Endodermal cell (in vitro differentiated cells): ENCODE measurements at places on chromosomes 11 and 22. TPM values are rescaled to one million over a fixed set of nuclear protein-coding genes. Genes with fewer than 3 reads are reported as not detected.

The ESRRA gene
- total RNA-seq: 31.8 and 34.5 TPM in 2 replicates

The ENTHD1 gene
- not detected in 2 replicates for total RNA-seq

The DEFB131B gene
- not detected in 2 replicates for total RNA-seq

The KCNK4 gene
- 0.21 to 0.23 TPM in 2 of 3 replicates, not detected in the other for total RNA-seq

The SF3B2 gene
- total RNA-seq: 243 to 254 TPM (median 251 TPM) in 3 replicates

The TP53AIP1 gene
- not detected in 3 replicates for total RNA-seq

- H3K27ac ChIP-seq: no peak overlapping the region
- H3K4me3 ChIP-seq: no peak overlapping the region
Measured at GRCh38 chr11:19938866-19939265, 221.4 kb downstream of the DBX1 start.

DNA sequence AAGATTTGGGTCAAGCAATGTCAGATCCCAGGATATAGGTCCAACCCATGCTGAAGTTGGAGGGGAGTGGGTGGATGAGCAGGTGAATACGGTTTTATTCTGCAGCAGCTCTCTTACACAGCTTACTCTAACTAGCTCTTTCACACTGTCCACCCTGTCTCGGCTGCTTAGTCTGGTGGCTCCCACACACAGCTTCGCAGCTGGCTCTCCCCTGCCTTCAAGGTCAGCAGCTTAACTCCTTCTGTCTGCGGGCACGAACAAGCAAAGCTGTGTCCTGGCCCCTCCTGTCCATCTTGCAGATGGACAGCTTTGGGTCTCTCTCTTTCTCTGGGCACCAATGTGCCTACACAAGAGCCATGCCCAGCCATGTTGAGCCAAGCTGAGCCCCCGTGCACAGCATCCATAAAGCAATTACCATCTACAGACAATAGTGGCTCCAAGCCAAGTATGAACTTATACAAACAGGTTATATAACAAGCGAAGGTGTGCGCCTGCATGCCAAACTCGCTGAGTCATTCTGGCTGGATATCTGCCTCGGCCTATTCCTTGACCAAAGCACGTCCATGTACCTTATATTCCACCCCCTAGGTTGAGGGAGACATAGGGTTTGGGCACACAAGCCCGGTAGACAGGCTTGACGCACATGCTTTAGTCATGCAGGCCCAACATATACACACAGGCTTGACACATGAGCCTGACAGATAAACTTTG, 1307.8 kb upstream of the RAG2 start:
- DNase-seq: no peak
- H3K36me3 ChIP-seq: no peaks in the 10 kb centered on the region
- no peak overlapping the region for H3K4me3 ChIP-seq
- no peaks in the 10 kb centered on the region for H3K27me3 ChIP-seq

DNA sequence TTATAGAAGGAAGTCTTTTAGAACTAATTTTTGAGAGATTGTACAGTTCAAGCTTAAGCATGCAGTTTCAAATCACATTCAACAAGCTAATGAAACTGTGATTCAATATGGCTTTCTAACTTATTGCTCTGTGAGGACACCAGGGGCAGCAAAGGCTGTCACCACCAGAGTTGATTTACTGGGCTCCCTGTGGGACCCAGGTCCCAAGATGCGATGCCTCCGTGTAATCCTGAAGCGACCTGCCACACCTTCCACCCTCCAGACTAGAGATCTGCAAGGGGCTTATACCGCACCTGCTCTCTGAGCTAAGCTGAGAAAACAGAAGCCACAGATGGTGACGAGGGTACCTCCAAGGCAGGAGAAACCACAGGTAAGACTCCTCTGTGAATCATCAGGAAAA, 918 bp upstream of the OR51Q1 start:
- H3K4me1 ChIP-seq: peaks cover 8% of the 10 kb centered on the region
- DNase-seq: peak; percentile 62
- H3K4me3 ChIP-seq: no peak overlapping the region
- no peaks in the 10 kb centered on the region for H3K27me3 ChIP-seq
- no peaks in the 10 kb centered on the region for H3K36me3 ChIP-seq
- no peak overlapping the region for H3K27ac ChIP-seq

- H3K36me3 ChIP-seq: no peaks in the 10 kb centered on the region
- no peak overlapping the region for H3K27ac ChIP-seq
- no peak for DNase-seq
- no peaks in the 10 kb centered on the region for H3K27me3 ChIP-seq
Measured at GRCh38 chr22:45478108-45478771, 24.4 kb upstream of the FBLN1 start.

GRCh38 chr22:24225951-24226350, 18.9 kb downstream of the GGT5 start:
- H3K4me1 ChIP-seq: no peaks in the 10 kb centered on the region
- H3K36me3 ChIP-seq: no peaks in the 10 kb centered on the region
- H3K27me3 ChIP-seq: no peaks in the 10 kb centered on the region
- H3K4me3 ChIP-seq: no peak overlapping the region

- H3K27me3 ChIP-seq: no peaks in the 10 kb centered on the region
Measured at GRCh38 chr11:128502726-128503125, 84.6 kb downstream of the ETS1 start.

GRCh38 chr11:102117472-102118113, 7.3 kb downstream of the YAP1 start:
- no peak overlapping the region for H3K27ac ChIP-seq
- H3K27me3 ChIP-seq: no peaks in the 10 kb centered on the region
- peak overlapping the region; percentile 76 for H3K4me3 ChIP-seq
- peaks cover 43% of the 10 kb centered on the region for H3K36me3 ChIP-seq
- H3K4me1 ChIP-seq: peaks cover 36% of the 10 kb centered on the region

GRCh38 chr11:30956751-30957150, 370.6 kb upstream of the MPPED2 start:
- peak overlapping the region; percentile 24 for H3K4me3 ChIP-seq
- no peaks in the 10 kb centered on the region for H3K36me3 ChIP-seq
- no peak overlapping the region for H3K27ac ChIP-seq
- DNase-seq: no peak

DNA sequence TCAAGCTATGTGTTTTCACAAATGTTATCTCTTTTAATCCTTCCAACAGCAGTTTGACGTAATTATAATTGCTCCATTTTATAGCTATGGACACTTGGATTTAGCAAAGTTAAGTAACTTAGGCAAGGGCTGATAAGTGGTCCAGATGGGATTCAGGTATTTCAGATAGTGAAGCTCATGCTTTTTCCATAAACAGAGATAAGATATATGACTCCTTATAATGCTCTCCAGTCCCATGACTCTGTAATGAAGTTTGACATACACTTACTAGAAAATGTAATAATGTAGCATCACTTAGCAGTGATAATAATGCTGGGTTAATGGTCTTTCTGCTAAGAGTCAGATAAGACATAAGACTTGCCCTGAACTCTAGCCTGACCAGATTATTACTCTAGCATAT, 892.1 kb downstream of the LRRC4C start:
- H3K4me1 ChIP-seq: no peaks in the 10 kb centered on the region
- no peak overlapping the region for H3K4me3 ChIP-seq

- no peaks in the 10 kb centered on the region for H3K36me3 ChIP-seq
- no peaks in the 10 kb centered on the region for H3K4me1 ChIP-seq
- H3K27ac ChIP-seq: no peak overlapping the region
- no peak overlapping the region for H3K4me3 ChIP-seq
- DNase-seq: no peak
- no peaks in the 10 kb centered on the region for H3K27me3 ChIP-seq
Measured at GRCh38 chr11:68734111-68734510, 17.2 kb downstream of the TESMIN start.

- no peaks in the 10 kb centered on the region for H3K4me1 ChIP-seq
- H3K36me3 ChIP-seq: no peaks in the 10 kb centered on the region
- H3K4me3 ChIP-seq: no peak overlapping the region
- no peak for DNase-seq
- H3K27ac ChIP-seq: no peak overlapping the region
Measured at GRCh38 chr11:129747071-129747470, 68.6 kb upstream of the TMEM45B start.

- H3K4me3 ChIP-seq: no peak overlapping the region
- no peaks in the 10 kb centered on the region for H3K4me1 ChIP-seq
- DNase-seq: no peak
- no peaks in the 10 kb centered on the region for H3K36me3 ChIP-seq
- H3K27me3 ChIP-seq: no peaks in the 10 kb centered on the region
- no peak overlapping the region for H3K27ac ChIP-seq
Measured at GRCh38 chr11:84247926-84248325, 961.8 kb upstream of the CCDC90B start.

DNA sequence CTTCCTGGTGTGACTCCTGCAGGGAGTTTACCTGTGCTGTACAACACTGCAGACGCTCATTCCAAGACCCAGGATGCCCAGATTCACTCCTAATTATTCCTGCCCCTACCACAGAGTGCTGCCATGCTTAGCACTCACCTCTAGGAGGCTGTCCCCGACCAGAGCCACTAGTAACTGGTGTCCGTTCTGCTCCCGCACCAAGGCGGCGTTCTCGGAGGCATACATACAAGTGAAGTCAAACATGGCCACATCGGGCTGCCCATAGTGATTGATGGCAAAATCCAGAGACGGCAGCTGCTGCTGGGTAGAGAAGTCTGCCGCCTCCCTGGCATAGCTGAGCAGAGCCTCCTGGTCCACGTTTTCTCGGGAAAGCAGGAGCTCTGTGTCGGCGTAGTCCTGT, 122.3 kb upstream of the BID start:
- peaks cover 46% of the 10 kb centered on the region for H3K36me3 ChIP-seq
- no peak overlapping the region for H3K4me3 ChIP-seq
- no peak overlapping the region for H3K27ac ChIP-seq
- H3K27me3 ChIP-seq: no peaks in the 10 kb centered on the region
- peak; percentile 88 for DNase-seq

GRCh38 chr11:19711911-19712280, 741 bp upstream of the NAV2 start:
- H3K36me3 ChIP-seq: no peaks in the 10 kb centered on the region
- H3K27me3 ChIP-seq: peaks cover 60% of the 10 kb centered on the region
- H3K27ac ChIP-seq: peak overlapping the region; percentile 96
- peak overlapping the region; percentile 80 for H3K4me3 ChIP-seq
- H3K4me1 ChIP-seq: peaks cover 4% of the 10 kb centered on the region
- peak; percentile 81 for DNase-seq

DNA sequence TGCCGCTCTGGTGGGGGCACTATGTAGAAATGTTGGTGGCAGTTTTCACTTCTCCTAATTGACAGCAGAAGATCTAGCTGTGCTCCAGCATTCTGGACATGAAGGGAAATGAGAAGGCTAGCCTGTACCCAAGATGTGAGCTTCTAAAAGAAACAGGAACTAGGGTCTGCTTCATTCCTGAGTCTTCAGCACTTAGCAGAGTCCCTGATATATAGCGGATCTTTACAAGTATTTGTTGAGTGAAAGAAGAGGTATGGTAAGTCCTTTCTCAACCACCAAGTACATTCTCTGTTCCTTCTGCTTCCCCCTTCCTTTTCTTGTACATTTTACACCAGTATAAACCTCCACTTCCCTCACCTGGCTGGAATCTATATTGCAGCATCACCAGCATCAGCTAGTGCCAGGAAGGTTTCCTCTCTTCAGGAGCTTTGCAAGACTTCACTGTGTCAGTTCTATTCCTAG, 408.3 kb upstream of the CADM1 start:
- no peak overlapping the region for H3K27ac ChIP-seq
- no peaks in the 10 kb centered on the region for H3K4me1 ChIP-seq
- H3K27me3 ChIP-seq: no peaks in the 10 kb centered on the region
- H3K4me3 ChIP-seq: no peak overlapping the region
- H3K36me3 ChIP-seq: no peaks in the 10 kb centered on the region

- no peaks in the 10 kb centered on the region for H3K36me3 ChIP-seq
- no peaks in the 10 kb centered on the region for H3K27me3 ChIP-seq
- peak overlapping the region; percentile 84 for H3K4me3 ChIP-seq
- no peaks in the 10 kb centered on the region for H3K4me1 ChIP-seq
- no peak overlapping the region for H3K27ac ChIP-seq
Measured at GRCh38 chr11:10541561-10541930, 559 bp upstream of the RNF141 start.

- H3K4me3 ChIP-seq: no peak within 1 kb of the TSS
- no peaks in the 10 kb centered on the region for H3K4me1 ChIP-seq
- H3K27me3 ChIP-seq: no peaks in the 10 kb centered on the region
- no peak within 1 kb of the TSS for H3K27ac ChIP-seq
- DNase-seq: peak; percentile 47
Measured at GRCh38 chr22:16824716-16825687, at the start of gene XKR3. TSS of gene XKR3 (minus strand) at chr22:16825411. CDS start at chr22:16808073, 17,338 bp downstream.

GRCh38 chr22:25199731-25200520, at the start of gene CRYBB3:
TSS of gene CRYBB3 (plus strand) at chr22:25199858. CDS start at chr22:25201397, 1,539 bp downstream.
- H3K27ac ChIP-seq: no peak within 1 kb of the TSS
- no peak for DNase-seq
- no peaks in the 10 kb centered on the region for H3K4me1 ChIP-seq
- no peak within 1 kb of the TSS for H3K4me3 ChIP-seq
- peaks cover 17% of the 10 kb centered on the region for H3K36me3 ChIP-seq

DNA sequence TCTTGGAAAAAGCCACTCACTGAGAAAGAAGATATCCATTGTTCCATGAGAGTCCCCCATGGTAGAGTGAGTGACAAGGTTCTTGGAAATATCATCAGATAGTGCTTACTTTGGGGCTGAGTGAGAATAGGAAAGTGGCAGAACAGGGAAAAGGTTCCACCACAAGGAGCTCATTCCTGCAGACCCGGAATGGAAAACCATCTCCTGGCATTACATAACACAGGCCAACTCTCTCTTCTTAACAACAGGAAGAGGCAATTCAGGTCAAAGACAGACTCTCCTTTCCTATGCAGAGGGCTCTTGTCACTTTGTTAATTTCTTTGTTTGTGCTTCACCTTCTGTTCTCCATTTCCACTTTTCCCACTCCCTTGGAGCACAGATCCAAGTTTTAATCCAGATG, 259.7 kb downstream of the KIRREL3 start:
- no peaks in the 10 kb centered on the region for H3K4me1 ChIP-seq
- DNase-seq: no peak
- H3K36me3 ChIP-seq: no peaks in the 10 kb centered on the region
- no peak overlapping the region for H3K27ac ChIP-seq
- H3K27me3 ChIP-seq: peaks cover 25% of the 10 kb centered on the region

- H3K4me1 ChIP-seq: no peaks in the 10 kb centered on the region
- H3K27me3 ChIP-seq: peaks cover 97% of the 10 kb centered on the region
- H3K27ac ChIP-seq: no peak overlapping the region
Measured at GRCh38 chr11:120169981-120170698, 32.2 kb upstream of the TRIM29 start.

DNA sequence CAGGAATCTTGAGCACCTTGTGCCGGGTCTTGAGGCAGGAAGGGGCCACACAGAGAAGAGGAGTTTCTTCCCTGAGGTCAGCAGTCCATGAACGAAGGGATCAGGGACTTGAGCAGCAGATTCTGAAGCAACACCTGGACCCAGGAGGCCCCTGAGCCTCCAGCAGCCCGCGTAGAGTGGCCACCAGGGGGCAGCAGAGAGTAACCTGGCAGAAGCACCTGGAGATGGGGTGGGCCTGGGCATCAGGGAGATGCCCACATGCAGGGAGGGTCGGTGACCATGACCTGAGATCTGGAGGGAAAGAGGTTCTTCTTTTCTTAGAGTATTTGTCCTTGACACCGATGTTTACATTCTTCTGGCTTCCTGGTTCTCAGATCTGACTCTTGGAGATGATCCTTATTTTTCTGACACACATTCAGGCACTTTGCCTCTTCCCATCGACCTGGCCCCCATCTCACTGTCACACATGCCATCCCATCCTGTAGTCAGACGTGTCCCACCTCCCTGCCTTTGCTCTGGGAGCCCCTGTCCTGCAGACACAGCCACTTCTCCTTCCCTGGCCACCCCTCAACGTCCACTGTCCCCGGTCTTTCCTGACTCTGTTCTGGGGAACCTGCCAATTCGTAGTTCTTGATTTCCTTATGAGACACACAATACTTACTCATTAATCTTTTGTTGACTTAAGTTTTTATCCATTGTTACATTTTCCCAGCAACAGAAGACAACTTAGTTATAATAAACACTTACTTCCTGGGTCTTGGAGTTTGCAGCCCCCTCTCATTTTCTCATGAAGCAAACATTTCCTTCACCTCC, 66.5 kb downstream of the GGTLC2 start:
- H3K27ac ChIP-seq: no peak overlapping the region
- H3K27me3 ChIP-seq: peaks cover 43% of the 10 kb centered on the region
- H3K36me3 ChIP-seq: no peaks in the 10 kb centered on the region
- no peak overlapping the region for H3K4me3 ChIP-seq
- DNase-seq: peak; percentile 92
